ENCODE measurements at places on chromosomes 5 and 9. TPM values are rescaled to one million over a fixed set of nuclear protein-coding genes. Genes with fewer than 3 reads are reported as not detected.

HACD4 gene
- not detected for total RNA-seq

TAS2R1 gene
- total RNA-seq: 0.82 TPM

ZNF462 gene
- total RNA-seq: 36.8 TPM

ZNF883 gene
- not detected for total RNA-seq

GRCh38 chr5:40570408-40571129 lies 109.1 kb upstream of the PTGER4 start:
- H3K4me1 ChIP-seq: no peaks in the 10 kb centered on the region
- no peak overlapping the region for H3K4me3 ChIP-seq
- H3K36me3 ChIP-seq: no peaks in the 10 kb centered on the region
- no peak overlapping the region for H3K27ac ChIP-seq
- no peak for DNase-seq
- no peaks in the 10 kb centered on the region for H3K27me3 ChIP-seq

GRCh38 chr5:58315794-58316193 lies 144.1 kb downstream of the PLK2 start:
- DNase-seq: no peak
- no peak overlapping the region for H3K27ac ChIP-seq
- H3K4me3 ChIP-seq: no peak overlapping the region
- H3K4me1 ChIP-seq: no peaks in the 10 kb centered on the region
- no peaks in the 10 kb centered on the region for H3K36me3 ChIP-seq

- H3K27me3 ChIP-seq: no peaks in the 10 kb centered on the region
- peaks cover 56% of the 10 kb centered on the region for H3K4me1 ChIP-seq
- H3K27ac ChIP-seq: no peak overlapping the region
- no peaks in the 10 kb centered on the region for H3K36me3 ChIP-seq
- H3K4me3 ChIP-seq: no peak overlapping the region
Measured at GRCh38 chr5:95725071-95725820, 5.9 kb upstream of the RHOBTB3 start.

DNA sequence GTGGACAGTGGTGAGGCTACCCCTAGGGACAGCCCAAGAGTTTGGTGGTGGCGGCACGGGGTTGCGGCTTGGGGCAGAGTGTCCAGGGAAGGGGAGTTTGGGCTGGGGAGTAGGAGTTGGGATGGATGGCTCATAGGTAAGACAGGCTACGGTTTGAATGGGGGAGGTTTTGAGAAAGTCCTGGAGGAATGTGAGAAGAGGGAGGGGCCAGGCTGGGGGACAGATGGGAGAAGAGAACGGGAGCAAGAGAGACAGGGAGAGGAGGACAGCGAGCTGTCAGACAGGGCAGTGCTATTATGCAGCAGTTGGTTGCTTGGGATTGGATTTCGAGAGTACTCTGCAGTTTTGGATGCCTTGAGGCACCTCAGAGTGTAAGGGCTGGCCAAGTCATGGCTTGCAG lies 24.5 kb downstream of the PSD2 start:
- H3K4me3 ChIP-seq: no peak overlapping the region
- H3K27ac ChIP-seq: no peak overlapping the region
- DNase-seq: peak; percentile 32
- no peaks in the 10 kb centered on the region for H3K27me3 ChIP-seq

DNA sequence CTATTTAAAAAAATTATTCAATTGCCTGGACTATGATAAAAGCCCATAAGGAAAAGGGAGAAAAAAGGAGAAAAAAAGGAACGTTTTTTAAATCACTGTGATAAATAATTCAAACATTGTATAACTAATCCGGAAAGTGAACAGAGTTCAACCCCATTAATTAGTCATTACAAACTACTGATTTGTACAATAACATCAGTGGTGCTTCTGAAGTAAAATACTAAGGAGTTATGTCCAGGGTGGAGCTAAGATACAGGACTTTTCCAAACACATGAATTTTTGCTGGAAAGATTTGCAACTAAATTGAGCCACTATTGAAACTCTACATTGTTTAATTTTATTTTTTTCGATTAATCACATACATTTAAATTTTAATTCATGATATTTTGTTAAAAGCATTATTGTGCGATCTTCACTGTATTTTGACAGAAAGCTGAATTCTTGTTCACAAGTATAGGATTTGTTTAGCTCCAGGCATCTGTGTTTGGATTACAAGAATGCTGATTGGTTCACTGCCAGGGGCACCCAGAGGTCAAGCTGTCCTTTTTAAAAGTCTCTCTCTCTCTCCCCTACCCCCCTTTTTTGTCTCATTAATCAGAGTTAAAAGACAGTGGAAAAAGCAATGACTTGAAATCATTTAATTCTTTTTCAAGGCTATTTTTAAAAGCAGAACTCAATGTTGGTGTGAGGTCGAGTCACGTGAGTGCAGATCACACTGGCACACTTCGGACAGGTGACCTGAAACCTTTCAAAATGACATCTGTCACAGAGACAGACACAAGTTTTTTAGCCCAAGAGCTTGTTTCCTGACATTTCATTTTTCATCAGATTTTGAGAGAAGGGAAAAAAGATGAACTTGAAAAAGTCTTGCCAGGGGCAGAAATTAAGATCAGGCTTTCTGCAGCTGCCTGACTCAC lies 387.3 kb downstream of the NR2F1-AS1 start:
- H3K27me3 ChIP-seq: no peaks in the 10 kb centered on the region
- no peak for DNase-seq
- no peak overlapping the region for H3K27ac ChIP-seq
- H3K4me3 ChIP-seq: no peak overlapping the region
- 0 out of 2 replicates have a peak, but pooled peaks cover 6% of the 10 kb centered on the region for H3K4me1 ChIP-seq
- H3K36me3 ChIP-seq: no peaks in the 10 kb centered on the region

DNA sequence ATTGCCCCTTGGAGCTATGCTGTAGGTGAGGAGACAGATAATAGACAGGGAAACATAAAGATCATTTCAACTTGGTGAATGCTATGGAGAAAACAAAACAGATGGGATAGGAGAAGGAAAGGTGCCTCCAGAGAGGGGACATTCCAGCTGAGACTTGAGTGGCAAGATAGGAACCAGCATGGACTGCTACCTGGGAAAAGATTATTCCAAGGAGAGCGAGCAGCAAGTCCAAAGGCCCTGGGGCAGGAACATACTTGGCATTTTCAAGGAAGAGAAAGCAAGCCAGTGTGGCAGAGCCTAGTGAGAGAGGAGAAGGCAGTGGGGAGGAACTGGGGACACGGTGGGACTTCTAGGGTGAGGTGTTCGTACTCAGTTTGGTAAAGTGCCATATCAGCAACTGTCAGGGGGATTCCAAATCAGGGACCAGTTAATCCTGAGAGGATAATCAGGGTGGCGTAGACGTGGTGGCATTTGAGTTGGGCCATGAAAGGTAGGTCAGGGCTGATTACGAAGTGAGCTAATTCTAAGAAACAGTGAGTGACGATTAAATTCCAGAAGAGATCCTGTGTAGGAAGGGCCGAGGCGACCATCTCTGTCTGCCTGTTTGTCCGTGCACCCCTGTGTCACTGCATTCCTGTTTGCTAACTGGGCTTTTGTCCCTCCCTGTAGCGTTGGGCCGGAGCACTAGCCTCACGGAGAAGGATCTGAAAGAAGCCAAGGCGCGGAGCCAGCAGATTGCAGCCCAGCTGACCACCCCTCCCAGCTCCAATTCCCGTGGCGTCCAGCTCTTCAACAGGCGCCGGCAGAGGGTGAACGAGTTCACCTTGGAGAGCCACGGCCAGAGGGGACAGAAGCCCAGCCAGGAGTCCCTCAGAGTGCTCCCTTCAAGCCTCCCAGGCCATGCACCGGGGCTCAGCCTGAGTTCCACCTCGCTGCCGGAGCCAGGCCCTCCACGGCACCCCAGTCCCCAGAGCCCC lies 7.1 kb downstream of the SYNPO start:
- no peaks in the 10 kb centered on the region for H3K36me3 ChIP-seq
- peaks cover 19% of the 10 kb centered on the region for H3K4me1 ChIP-seq
- peak overlapping the region; percentile 47 for H3K27ac ChIP-seq
- no peak for DNase-seq
- no peaks in the 10 kb centered on the region for H3K27me3 ChIP-seq

DNA sequence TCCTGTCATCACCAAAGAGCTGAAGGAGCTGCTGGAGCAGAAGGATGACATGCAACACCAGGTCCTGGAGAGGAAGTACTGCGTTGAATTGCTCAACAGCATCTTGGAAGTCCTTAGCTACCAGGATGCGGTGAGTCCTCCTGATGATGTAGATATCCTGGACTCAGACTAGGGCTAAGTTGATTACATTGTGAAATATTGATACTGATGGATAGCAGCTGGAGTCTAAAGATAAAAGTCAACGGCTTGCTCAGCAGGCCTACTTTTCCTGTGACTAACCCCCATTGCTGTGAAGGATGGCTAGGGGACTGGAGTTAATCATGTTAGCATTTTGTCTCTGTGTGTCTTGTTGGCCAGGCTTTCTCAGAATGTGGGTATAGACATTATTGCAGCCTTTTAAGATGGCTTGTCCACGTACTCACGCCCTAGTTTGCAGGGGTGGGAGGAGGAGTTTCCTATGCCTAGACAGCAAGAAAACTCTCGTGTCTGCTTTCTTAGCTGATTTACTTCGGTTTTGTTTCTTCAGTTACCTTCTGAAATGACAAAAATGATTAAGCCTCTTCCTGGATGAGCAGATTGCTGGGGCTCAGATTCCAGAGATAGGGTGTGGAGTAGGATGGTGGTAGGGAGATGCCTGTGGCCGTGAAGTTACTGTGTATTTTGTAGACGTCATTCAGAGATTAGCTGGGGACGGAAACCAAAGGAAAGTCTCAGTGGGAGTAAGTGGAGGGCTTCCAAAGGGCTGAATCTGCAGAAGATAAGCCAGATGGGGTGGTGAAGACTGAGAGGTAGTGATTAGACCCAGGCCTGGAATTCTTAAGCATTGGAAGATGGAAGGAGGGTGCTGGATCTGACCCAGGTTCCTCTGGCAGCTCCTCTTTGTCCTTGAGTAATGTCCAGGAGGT lies 166.3 kb downstream of the DOCK2 start:
- H3K27ac ChIP-seq: peak overlapping the region; percentile 43
- peaks cover 34% of the 10 kb centered on the region for H3K4me1 ChIP-seq
- no peak for DNase-seq

DNA sequence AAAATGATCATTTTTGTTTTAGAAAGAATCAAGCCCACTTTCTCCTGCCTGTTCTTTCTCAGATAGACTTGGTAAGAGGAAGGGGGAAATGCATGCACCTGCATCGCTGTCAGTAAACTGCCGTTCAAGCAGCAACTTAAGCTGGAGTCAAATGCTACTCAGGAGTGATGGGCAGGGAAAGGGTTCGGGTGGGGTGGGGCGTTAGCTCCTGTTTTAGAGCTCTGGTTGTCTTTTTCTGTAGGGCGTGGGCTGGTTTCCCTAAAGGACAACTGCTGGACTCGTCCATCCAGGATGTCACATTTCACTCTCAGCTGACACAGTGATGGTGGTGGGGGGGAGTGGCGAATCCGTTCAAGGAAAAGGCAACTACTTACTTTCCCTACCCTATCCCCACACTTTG lies 75.0 kb downstream of the NDFIP1 start:
- no peak overlapping the region for H3K27ac ChIP-seq
- H3K4me3 ChIP-seq: no peak overlapping the region
- H3K27me3 ChIP-seq: no peaks in the 10 kb centered on the region
- no peak for DNase-seq
- no peaks in the 10 kb centered on the region for H3K36me3 ChIP-seq

- H3K27ac ChIP-seq: no peak overlapping the region
- DNase-seq: no peak
- no peaks in the 10 kb centered on the region for H3K36me3 ChIP-seq
- no peaks in the 10 kb centered on the region for H3K4me1 ChIP-seq
- H3K4me3 ChIP-seq: no peak overlapping the region
Measured at GRCh38 chr5:173187054-173187743, 42.9 kb downstream of the BNIP1 start.

DNA sequence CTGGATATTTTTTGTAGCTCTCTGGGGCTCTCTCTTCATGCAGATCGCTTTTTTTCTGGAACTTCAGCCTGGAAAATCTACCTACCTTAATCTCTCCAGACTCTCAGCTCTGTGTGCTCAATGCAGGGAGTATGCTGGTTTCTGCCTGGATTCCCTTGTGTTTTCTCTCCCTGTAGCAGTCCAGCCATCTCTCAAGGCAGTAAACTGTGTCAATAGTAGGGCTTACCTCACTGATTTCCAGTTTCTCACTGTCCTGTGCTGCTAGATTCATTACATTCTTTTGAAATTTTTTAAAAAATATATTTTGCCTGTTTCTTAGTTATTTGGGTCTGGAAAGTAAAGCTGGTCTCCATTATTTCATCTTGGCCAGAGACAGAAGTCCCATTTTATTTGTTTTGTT lies 951.4 kb downstream of the NR2F1-AS1 start:
- no peak overlapping the region for H3K27ac ChIP-seq
- H3K4me3 ChIP-seq: no peak overlapping the region
- DNase-seq: no peak
- H3K27me3 ChIP-seq: no peaks in the 10 kb centered on the region
- H3K4me1 ChIP-seq: no peaks in the 10 kb centered on the region

DNA sequence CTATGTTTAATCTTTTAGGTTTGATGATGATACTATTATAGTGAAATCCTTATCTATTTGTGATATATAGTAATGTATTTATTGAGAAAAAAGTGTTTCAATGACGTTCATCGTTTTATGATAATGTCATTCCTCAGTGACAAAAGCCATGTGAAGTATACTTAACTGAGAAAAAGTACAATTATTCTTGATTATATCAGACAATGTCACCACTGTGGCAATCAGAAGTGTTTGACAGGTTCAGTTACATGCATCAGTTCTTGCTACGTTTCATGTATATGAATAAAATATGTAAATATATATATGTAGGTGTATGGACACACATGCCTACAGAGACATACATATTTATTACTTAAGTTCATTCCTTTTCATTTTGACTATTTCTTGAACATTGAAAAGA lies 341.5 kb upstream of the CDH10 start:
- H3K27ac ChIP-seq: no peak overlapping the region
- H3K4me1 ChIP-seq: no peaks in the 10 kb centered on the region
- no peaks in the 10 kb centered on the region for H3K27me3 ChIP-seq
- no peaks in the 10 kb centered on the region for H3K36me3 ChIP-seq

GRCh38 chr9:71504636-71505035 lies 263.7 kb downstream of the CEMIP2 start:
- no peak overlapping the region for H3K27ac ChIP-seq
- no peaks in the 10 kb centered on the region for H3K4me1 ChIP-seq
- DNase-seq: no peak
- H3K4me3 ChIP-seq: no peak overlapping the region
- no peaks in the 10 kb centered on the region for H3K36me3 ChIP-seq

DNA sequence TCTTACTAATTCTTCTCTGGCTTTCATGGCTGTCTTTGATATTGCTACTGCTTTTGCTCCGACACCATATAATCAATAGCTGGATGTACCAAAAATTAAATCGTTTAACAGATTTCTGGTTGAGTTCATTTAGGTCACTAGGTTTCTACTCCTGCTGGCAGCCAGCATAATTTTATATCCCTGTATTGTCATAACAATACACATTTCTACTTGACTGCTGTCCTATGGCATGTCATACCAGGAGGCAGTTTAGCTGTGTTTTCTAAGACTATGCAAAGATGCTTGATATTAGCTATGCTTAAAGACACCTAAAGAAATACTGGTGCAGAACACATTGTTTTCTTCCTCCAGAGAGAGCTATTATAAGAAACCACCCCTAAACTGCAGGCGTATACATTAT lies 337.2 kb upstream of the CDH6 start:
- H3K27me3 ChIP-seq: no peaks in the 10 kb centered on the region
- H3K27ac ChIP-seq: no peak overlapping the region
- no peak overlapping the region for H3K4me3 ChIP-seq
- no peaks in the 10 kb centered on the region for H3K36me3 ChIP-seq
- H3K4me1 ChIP-seq: no peaks in the 10 kb centered on the region
- DNase-seq: no peak
